Stimulated activated CD4-positive, alpha-beta T cell treated with anti-CD3 and anti-CD28 coated beads, Interleukin-4, amount 100 ng/mL, for 1 hour (primary cell): ENCODE measurements at places on chromosomes 1 and 21.

DNA sequence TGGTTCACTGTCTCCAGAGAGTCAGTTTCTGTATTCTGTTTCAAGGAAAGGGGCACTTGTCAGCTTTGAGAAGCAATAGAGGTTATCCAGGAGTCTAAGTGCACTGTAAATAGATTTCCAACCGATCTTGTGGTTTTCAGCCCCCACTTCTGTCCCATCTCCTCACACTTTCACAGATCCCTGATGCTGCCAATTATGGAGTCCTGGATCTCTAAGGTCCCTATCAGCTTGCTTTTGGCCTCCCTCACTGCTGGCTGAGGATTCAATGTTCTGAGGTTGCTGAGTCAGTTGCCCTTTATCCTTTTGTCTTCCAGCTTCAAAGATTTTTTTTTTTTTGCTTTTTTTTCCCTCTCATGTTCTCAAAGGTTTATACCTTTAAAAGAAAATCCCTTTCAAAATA is 98.4 kb downstream of the DIRAS3 start:
- DNase-seq: no peak

GRCh38 chr1:204213668-204214662 is at the start of gene GOLT1A:
Gene GOLT1A, minus strand, starts transcription at chr1:204213988. Its CDS starts 82 bp downstream, at chr1:204213906.
- DNase-seq: peak; percentile 49

DNA sequence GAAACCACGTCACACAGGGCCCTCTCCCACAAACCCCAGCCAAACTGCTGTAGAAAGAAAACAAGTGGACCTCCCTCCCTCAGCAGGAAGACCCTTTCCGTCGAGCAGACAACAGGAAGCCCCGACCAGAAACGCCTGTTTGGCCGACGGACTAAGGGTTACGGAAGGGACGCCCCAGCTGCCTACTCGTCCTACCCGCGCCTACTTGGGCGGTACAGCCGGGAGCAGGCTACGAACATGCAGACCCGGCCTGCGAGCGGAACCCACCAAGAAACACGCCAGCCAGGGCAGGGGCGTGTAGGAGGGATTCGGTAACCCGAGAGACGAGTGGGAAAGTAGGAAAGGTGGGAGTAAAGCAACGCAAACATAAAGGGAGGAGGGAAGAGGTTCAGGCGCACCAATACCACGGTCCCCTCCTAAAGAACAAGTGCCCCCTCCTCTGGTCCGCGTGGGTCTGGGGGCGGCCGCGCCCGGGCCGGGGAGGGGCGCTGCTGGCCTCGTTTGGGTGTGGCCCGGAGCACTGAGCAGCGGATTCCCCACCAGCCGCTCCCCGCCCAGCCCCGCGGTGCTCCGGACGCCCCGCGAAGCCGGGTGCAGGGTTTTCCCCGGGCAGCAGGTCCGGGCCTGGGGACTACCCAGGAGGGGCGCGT is 450 bp downstream of the S100A10 start:
- peak; percentile 37 for DNase-seq

- DNase-seq: no peak
Measured at GRCh38 chr1:192756847-192757246, 52.0 kb upstream of the RGS2 start.

- DNase-seq: no peak
Measured at GRCh38 chr21:32021319-32021994, 148.6 kb downstream of the HUNK start.

DNA sequence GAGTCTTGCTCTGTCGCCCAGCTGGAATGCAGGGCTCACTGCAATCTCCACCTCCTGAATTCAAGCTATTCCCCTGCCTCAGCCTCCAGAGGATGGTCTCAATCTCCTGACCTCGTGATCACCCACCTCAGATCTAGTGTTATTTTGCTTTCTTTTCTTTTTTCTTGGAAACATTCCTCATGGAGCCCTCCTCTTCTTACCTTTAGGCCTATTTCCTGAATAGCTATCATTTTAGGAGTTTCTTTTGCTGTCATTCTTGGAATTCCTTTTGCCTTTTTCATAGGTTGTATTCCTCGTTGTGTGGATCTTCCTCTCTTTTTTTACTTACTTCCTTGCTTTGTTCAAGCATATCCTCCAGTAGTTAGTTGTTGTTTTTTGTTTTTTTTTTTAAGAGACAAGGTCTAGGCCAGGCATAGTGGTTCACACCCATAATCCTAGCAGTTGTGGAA is 173.8 kb downstream of the RASAL2 start:
- DNase-seq: no peak

GRCh38 chr1:218200979-218201378 is 84.1 kb upstream of the RRP15 start:
- no peak for DNase-seq

GRCh38 chr1:94949681-94950661 is 23.1 kb upstream of the CNN3 start:
- no peak for DNase-seq

DNA sequence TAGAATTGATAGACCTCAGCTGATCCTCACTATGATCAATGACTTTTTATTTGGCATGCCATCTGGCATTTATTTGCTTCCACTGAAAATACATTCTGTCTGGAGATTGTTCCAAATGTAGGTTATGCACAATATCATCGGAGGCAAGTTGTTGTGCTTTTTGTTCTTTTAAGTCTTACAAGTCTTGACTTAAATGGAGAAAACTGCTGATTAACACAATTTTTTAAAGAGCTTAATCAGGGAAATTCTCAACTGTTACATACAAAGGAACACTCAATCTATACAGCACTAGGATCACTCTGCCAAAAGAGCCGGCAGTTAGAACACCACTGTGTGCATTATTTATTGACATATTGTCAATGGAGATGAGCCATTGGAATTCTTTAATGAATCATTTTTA is 19.2 kb downstream of the CYYR1 start:
- DNase-seq: no peak

- no peak for DNase-seq
Measured at GRCh38 chr1:41784531-41785274, 134.0 kb downstream of the HIVEP3 start.

- DNase-seq: no peak
Measured at GRCh38 chr1:237713916-237714315, 176.8 kb downstream of the ZP4 start.

DNA sequence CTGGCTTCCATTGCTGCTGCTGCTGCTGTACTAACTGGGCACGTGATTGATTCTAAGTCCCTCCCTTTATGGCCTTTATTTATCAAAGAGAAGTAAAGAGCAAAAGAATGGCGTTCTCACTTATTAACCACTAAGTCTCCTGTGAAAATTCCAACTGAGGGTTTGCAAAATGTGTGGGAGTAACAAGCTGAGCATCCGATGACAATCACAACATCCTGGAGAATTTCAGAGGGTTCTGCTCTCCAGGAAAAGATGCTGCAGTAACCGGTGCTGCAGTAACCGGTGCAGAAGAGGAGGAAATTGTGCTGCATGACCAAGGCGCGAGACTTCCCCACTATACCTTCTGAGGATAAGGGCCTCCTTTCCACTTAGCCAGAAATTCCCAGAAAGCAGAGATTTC is 12.7 kb upstream of the MX2 start:
- DNase-seq: no peak

DNA sequence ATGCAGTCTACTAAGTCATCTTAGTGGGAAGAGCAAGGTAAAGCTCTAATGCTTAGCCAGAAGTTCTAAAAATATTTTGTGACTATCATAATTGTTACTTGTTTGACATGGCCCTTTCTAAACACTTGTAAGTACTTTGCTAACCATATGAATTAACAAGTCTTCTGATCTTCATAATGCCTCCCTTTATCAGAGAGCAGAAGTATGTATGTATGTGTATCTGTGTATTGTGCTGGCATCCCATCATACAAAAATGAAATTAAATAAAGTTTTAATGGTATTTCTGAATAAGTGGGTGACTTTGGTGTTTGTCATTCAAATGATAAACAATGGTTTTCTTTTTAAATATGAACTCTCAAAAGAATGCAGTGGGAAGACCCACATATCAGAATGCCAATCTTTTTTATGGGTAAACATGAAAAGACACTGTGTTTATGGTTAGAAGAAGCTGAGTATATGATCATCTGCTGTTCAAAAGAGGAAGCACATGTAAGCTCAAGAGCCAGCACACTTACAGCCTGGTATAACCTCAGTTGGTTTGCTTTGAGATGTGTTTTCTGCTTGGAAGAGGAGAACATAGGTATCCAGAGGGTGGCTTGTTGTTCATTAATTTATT is 159.6 kb downstream of the CLEC20A start:
- no peak for DNase-seq

DNA sequence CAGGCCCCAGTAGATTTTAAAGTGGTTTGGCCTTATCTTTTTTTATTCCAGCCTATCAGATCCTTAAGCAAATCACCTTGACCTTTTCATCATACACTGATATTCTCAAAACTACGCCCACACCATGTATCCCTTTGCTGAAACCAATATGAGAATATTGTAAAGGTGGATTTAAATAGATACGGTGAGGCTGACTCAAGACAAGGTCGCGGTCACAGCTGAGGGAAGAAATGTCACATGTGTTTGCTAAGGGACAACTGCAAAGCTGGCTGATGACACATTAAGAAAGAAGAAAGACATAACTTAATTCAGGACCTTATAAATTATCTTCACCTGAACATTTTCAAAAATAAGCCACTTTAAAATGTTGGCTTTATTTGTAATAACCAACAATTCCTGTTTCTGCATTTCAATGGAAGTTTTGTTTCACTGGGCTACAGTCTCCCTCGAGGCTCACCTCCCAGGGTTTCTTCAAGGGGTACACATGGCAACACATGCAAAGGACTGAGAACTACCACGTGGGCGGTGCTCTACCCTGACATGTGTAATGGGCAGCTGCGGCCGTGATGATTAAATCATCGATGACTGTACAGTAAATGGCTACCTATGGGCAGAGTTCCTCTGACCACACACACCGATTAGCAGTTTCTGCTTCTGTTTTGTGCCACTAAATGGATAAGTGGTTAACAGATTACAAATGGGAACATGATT is 189.5 kb downstream of the SIPA1L2 start:
- no peak for DNase-seq

DNA sequence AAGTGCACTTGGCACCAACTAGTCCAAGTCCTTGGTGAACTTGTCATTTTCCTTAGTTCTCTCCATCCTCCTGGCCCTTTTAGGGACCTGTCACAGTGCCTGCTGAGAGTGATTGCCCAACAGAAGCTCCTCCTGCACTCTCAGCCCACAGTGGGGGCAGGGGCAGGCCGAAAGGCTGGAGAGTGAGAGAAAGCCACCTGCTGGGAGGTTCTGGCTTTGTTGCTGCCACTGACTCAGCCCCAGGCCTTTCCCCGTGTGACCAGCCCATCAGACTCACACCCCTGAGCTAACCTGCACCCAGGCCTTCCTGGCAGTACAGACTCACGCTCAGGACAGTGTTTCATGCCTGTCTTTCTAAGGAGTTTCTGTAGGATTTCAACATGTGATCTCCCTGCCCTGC is 17.1 kb upstream of the PROK1 start:
- DNase-seq: no peak

- DNase-seq: no peak
Measured at GRCh38 chr1:91036894-91037829, 15.3 kb upstream of the ZNF644 start.

GRCh38 chr1:115251340-115251748 is 86.7 kb downstream of the NGF start:
- DNase-seq: no peak

DNA sequence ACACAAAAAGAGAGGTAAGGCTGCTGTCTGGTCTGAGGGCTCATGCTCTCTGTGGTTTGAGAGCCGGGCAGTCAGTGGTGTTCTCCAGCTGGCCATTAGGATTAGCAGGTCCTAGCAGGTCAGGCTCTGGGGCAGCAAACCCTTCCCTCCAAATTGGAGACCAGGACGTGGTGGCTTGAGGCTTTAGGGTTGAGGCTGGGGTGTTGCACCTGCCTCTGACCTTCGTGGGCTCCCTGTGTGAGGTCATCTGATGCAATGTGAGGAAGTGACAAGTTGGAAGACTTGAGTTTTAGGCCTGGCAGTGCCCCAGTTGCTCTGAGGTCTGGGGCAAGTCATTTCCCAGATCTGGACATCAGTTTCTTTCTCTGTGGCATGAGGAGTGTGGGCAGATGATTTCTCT is 24.4 kb downstream of the SZRD1 start:
- no peak for DNase-seq

DNA sequence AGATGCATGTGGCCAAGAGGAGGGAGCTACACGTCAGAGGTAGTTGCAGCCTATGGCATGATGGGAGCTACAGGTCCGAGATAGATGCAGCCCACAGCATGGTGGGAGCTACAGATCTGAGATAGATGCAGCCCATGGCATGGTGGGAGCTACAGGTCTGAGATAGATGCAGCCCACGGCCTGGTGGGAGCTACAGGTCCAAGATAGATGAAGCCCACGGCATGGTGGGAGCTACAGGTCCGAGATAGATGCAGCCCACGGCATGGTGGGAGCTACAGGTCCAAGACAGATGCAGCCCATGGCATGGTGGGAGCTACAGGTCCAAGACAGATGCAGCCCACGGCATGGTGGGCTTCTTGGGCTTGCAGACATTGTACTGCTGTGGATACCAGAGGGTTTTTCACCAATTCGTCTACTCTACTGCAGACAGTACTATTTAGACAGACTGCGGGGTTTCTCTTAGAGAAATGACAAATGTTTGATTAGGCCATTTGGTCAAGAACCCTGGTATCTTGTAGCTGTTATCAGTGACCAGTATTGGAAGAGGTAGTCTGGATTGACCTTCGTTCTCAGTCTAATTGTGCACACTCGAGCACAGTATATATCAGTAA is 127.4 kb downstream of the DHRS3 start:
- no peak for DNase-seq

- no peak for DNase-seq
Measured at GRCh38 chr1:60637651-60638050, 444.7 kb upstream of the NFIA start.

GRCh38 chr1:12001249-12001917 is 17.9 kb upstream of the MIIP start:
- peak; percentile 47 for DNase-seq

DNA sequence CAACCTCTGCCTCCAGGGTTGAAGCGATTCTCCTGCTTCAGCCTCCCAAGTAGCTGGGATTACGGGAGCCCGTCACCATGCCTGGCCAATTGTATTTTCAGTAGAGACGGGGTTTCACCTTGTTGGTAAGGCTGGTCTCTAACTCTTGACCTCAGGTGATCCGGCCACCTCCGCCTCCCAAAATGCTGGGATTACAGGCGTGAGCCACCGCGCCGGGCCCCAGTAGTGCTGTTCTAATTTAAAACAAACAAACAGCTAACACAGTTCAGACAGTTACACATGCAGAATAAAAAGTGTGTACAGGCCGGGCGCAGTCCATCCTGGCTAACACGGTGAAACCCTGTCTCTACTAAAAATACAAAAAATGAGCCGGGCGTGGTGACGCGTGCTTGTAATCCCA is 35.6 kb upstream of the OPRD1 start:
- no peak for DNase-seq

DNA sequence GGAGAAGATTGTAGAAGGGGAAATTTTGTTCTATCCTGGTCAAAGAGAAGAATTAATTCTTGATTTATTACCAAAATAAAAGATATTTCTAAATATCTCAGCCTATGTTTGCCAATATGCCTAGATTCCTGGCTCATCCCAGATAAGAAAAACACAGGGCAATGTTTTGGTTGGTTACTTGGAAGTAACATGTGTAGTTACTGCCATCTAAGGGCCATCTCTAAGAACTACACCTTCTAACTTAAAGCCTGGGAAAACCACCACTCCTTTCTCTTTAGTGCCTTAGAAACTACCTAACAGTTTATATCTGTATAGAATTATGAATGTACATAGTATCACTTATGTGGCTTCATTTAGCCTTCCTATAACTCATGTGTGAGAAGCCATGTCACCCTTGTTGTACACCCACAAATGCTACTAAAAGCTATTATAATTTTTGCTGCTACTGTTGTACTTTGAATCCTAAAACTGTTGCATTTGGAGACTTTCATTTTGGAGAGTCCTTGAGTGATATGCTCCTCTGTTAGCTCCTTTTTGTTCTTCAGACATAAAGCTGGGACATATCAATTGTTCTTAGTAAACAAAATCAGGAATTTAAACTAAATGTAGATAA is 4.5 kb downstream of the AIM2 start:
- no peak for DNase-seq
